ENCODE measurements at places on chromosomes 1 and 21.

GRCh38 chr1:79902418-79902817, 895.9 kb upstream of the ADGRL4 start:
- no peak for DNase-seq

GRCh38 chr1:164937291-164937690, 378.3 kb downstream of the PBX1 start:
- no peak for DNase-seq

- peak; percentile 91 for DNase-seq
These were observed at the start of gene EPHA2 for GRCh38 chr1:16155537-16156410. Gene EPHA2, minus strand, starts transcription at chr1:16156069. Its CDS starts 137 bp downstream, at chr1:16155932.

GRCh38 chr21:19275065-19275464, 871.5 kb upstream of the TMPRSS15 start:
- DNase-seq: no peak

DNA sequence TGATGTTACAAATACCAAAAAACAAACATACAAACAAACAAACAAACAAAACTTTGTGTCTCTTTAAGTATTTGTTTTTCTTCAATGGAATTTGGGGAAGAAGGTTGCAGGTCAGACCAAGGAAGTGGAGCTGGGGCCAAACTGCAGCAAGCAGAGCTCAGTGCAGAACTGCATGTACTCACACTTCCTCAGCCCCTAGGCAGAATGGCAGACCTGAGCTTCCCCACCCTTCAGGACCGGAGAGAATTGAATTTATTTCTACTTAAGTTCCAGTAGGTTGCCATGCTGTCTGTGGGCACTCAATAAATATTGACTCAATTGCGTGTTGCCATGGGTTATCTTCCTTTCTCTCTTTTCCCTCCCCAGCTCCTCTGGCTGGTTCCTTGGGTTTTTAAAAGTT, 173.6 kb downstream of the PTGER3 start:
- DNase-seq: no peak

GRCh38 chr1:99662539-99663080, 16.7 kb downstream of the PALMD start:
- DNase-seq: peak; percentile 86

GRCh38 chr1:100265562-100265930, 470 bp upstream of the RTCA start:
- DNase-seq: peak; percentile 46

GRCh38 chr1:10033359-10033845, 644 bp downstream of the UBE4B start:
- peak; percentile 22 for DNase-seq

DNA sequence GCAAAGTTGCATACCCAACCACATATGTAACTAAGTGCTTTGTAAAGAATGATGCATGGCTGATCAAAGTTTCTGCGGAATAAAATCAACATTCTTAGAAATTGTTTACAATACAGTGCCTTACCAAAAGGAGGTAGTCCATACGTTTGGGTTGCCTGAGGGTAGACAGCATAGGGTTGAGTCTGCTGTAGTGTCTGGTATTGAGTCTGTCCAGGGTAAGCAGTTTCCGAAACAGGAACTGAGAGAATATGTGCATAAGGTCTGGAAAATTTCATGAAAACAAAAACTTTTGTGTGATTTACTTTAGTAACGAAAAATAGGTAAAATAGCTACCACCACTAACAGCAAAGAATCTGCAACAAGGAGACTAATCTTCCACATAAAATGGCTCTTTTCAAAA, 53.0 kb downstream of the EYA3 start:
- DNase-seq: no peak

DNA sequence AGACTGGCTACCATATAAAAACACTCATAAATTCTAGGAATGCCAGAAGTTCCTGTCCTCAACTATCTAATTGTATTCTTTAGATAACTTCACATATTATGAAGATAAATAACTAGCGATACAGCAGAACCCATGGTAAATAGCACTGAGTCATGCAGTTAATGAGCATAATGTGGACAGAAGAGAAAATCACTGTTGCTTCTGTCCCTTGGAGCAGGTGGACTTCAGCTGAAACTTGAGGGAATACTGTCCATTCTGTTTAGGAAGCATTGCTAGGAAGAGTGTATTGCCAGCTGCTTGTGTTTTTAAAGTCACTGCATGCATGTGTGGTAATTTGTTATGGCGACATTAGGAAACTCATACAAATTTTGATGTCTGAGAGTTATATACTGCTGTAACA, 854.4 kb downstream of the LTN1 start:
- DNase-seq: peak; percentile 77

DNA sequence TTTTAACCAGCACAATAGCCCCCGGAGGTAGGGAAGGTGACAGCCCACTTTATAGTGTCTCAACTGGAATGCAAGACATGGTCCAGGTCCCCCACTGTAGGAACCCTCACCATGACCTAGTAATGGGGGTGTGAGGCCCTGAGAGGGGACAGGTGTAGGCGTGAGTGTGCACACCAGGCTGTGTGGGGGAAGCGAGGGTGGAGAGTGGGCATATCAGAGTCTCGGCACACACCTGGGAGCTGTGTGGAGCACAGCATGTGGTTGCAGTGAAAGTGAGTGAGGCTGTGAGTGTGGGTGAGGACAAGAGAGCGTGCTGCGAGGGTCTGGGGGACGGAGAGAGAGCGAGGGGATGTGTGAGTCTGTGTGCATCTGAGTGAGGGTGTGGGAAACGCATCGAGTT, 17.1 kb upstream of the RSPO1 start:
- DNase-seq: no peak

DNA sequence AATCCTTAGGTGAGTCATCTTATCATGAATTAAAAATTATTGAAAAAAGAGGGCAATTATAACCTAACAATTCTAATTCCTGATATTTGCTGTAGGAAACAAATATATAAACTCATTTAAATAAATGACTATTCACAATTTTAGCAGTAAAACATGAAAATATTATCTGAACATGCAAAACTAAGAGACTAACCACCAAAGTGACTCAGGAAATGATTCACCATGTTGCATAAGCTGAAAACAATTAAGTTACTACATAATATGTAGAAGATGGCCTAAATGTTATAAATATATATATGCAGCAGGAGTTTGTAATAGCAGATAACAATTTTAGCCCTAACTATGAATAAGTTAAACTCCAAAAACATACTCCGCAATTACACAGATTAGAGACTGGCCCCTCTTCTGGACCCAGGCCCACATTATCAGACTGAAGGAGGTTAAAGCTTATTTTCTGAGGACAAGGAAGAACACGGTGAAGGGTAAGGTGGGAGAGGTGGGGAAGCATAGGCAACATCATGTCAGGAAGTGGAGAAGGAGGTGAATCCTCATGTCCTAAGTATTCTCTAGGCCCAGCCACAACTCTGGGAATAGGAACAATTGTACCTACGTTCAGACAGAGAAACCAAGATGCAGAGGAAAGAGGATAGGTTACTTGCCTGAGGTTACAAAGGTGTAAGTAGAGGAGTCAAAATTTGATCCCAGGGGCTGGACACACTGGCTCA, 15.6 kb upstream of the AIM2 start:
- peak; percentile 79 for DNase-seq

DNA sequence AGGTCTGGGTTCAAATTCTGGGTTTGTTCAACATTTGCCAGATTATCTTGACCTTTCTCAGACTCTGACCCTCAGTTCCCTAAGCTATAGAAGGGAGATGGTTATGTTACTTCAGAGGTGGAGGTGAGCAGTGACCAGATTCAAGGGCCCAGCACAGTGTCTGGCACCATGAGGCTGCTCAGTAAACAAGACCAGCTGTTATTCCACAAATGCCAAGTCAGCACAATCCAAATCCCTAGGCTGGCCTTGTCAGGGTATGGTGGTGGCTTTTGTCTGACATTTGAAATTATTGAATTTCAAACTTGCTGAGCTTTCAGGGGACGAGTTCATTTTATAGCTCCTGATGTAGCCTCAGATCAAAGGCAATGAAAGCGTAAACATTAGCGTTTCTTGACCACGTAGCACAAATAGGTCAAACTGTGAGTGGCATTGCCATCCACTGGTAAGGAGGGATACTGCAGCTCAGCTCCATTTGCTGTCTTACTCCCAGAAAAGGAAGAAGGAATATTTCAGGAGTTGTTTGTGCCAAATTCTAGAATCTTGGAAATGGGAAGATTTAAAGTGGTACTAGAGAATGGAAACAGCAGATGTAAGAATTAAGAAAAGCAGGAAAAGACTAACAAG, 94.3 kb upstream of the EDN2 start:
- DNase-seq: peak; percentile 26

GRCh38 chr1:2848006-2848670, 46.6 kb upstream of the TTC34 start:
- DNase-seq: no peak

DNA sequence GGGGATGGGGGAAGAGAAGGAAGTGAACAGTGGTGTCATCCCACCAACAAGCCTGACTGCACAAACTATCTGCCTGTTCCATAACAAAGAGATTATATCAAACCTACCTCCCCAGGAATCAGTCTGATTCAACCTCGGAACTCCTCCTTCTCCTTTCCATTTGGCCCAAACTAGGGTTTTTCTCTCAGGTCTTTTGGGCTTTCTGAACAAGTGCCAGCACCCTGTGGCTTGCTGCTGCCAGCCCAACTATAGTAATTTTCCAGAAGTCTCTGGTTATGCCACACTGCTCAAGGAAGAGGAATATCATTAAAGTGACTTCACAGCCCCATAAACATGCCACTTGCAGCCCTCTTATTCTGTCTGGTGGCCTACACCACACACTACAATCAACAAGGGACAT, 70.5 kb downstream of the RGS7 start:
- no peak for DNase-seq

DNA sequence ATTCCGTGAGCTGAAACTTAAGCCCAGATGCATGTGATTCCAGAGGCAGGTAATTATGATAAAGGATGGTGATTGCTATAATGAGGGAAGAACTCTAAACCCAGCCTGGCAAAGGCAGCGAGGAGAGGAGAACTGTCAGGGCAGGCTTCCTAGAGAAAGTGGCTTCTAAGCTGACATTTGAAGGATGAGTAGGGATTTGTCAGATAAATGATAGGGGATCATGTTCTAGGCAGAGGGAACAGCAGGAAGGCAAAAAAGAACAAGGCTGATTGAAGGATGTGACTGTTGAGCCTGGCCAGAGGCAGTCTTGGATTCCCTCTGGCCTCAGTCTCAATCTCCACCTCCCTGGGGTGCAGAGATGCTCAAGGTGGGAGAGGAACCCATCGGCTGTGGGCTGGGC, 146.4 kb upstream of the POU3F1 start:
- DNase-seq: no peak

GRCh38 chr21:15614766-15615165, 115.0 kb upstream of the USP25 start:
- no peak for DNase-seq

- DNase-seq: no peak
These were observed 373.4 kb upstream of the TMPRSS15 start for GRCh38 chr21:18776936-18777335.

- DNase-seq: no peak
These were observed 36.5 kb upstream of the DENND1B start for GRCh38 chr1:197811769-197812168.

- peak; percentile 51 for DNase-seq
These were observed 1.7 kb downstream of the NFASC start for GRCh38 chr1:204872262-204872881.

DNA sequence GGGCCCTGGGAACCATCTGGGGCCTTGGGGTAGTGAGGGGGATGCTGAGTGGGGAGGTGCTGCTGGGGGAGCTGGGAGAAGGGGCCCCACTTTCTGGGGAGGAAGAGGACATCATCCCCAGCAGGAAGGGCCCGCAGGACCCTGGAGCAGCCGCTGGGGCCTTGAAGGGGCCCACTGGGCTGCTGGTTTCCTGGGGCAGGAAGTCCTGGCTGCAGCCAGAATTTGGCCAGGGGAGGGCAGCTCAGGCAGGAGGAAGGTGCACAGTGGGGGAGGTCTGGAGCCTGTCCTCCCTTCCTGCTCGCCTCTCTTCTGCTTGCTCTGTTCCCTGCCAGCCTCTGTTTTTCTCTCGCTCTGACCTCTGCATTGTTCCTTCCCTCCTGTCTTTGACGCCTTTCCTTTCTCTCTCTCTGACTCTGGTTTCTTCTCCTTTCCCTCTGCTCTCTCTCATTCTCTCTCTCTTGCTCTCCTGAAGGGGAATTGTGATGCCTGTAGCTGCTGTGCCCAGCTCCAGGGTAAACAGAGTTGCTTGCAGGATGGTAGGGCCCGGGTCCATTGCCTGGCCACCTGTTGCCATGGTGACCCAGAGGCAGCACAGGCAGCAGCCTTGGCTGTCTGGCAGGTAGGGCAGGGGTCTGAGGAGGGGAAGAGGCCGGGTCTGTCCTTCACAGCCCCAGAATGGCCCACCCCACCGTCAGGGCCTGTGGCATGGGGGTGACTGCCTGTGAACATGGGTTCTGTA, 23.9 kb downstream of the ACOT11 start:
- DNase-seq: no peak

GRCh38 chr21:44000360-44000759, 11.7 kb upstream of the TRAPPC10 start:
- DNase-seq: no peak

DNA sequence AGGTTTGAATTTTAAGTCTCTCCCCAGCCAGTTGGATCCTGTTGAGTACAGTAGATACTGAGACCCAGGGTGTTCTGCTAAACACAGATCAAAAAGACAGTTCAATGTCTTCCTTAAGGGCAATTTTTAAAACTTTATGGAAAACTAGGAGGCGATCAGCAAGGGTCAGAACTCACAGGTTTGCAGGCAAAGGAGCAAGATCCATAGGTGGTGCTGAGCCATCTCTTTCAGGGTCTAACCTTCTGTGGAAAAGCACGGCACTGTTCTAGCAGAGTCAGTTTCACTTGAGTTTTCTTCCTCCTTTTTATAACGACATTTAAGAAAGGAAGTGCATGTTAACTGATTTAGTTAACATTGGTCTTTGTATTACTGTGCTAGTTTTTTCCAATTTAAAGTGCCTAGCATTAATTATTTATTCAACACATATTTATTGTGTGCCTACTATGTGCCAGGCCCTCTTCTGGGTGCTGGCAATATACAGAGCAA, at the start of gene CD84:
Gene CD84, minus strand, starts transcription at position 281 of the 486 bp plus-strand sequence. Its CDS starts 59 bp downstream, at position 222.
- no peak for DNase-seq

GRCh38 chr1:160423966-160424365, 23.6 kb downstream of the VANGL2 start:
- no peak for DNase-seq

DNA sequence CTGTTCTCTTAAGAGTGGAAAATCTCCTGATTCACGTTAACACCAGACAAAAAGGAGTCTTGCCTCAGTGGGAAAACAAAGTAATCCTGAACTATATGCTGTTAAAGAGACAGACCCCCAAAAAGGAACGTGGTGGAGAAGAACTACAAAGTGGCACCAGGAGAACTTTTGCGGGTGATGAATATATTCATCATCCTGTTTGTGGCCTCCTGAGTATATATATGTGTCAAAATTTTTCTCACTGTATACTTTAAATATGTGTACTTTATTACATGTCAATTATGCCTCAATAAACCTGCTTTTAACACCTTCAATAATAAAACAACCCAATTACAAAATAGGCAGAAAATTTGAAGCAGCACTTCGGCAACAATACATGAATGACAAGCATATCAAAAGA, 31.1 kb downstream of the ZNF644 start:
- DNase-seq: no peak

GRCh38 chr1:183653876-183654451, 848 bp upstream of the APOBEC4 start:
- no peak for DNase-seq

- DNase-seq: no peak
These were observed 36.5 kb upstream of the BARHL2 start for GRCh38 chr1:90753556-90753955.

- peak; percentile 69 for DNase-seq
These were observed 23.9 kb downstream of the PKP1 start for GRCh38 chr1:201307231-201307630.
